ENCODE measurements at places on chromosomes 3 and 15.

DNA sequence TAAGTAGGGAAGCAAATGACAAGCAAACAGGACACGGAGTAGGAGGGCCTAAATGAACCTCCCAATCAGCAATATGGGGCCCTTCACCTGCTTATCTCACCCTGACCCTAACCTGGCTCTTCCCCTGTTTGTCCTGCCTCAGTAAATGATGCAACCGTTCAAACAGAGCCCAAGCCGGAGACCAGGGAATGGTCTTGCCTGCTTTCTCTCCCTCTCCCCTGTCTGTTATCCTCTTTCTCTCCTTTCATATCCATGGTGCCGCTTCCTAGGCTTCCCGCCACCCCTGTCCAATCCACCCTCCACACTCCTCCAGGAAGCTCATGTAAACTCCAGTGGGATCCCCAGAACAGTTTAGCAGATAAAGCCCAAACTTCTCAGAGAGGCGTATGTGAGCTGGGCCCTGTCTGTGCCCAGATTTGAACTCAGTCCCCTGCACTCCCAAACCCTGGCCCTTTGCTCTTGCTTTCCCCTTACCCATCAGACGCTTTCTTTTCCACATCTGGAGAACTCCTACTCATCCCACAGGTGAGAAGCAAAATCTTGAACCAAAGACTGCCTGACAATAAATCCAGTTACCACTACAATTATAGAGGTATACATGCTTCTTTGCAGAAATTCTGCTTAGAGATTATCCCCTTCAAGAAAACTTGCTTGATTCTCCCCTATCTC is 45.7 kb upstream of the STT3B start:
- no peak for DNase-seq

GRCh38 chr3:102124704-102125103 is 275.4 kb downstream of the NFKBIZ start:
- DNase-seq, result no peak

- no peak for DNase-seq
Measured at GRCh38 chr3:58023531-58023930, 15.3 kb downstream of the FLNB start.

GRCh38 chr3:61114316-61114953 is 136.8 kb downstream of the FHIT start:
- no peak for DNase-seq

DNA sequence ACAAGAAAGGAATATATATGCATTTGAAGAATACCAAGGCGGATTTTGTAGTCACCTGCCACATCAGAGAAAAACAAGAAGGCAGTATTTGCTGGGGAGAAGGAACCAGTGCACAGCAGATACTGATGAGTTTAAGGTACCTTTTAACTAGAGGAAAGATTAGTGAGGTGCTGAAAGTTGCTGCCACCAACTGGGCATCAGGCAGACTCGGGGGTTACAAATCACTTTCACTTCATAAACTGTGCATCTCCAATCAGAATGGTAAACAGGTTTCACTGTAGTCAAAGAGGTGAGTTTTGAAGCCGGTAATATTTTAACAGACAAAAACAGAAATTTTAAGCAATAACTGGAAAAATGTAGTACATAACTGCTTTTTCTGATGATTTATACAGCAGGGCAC is 4.1 kb downstream of the FBN1 start:
- DNase-seq, result peak; percentile 5
